Glomerular endothelial cell (primary cell): ENCODE measurements at places on chromosomes 12 and 14.

DNA sequence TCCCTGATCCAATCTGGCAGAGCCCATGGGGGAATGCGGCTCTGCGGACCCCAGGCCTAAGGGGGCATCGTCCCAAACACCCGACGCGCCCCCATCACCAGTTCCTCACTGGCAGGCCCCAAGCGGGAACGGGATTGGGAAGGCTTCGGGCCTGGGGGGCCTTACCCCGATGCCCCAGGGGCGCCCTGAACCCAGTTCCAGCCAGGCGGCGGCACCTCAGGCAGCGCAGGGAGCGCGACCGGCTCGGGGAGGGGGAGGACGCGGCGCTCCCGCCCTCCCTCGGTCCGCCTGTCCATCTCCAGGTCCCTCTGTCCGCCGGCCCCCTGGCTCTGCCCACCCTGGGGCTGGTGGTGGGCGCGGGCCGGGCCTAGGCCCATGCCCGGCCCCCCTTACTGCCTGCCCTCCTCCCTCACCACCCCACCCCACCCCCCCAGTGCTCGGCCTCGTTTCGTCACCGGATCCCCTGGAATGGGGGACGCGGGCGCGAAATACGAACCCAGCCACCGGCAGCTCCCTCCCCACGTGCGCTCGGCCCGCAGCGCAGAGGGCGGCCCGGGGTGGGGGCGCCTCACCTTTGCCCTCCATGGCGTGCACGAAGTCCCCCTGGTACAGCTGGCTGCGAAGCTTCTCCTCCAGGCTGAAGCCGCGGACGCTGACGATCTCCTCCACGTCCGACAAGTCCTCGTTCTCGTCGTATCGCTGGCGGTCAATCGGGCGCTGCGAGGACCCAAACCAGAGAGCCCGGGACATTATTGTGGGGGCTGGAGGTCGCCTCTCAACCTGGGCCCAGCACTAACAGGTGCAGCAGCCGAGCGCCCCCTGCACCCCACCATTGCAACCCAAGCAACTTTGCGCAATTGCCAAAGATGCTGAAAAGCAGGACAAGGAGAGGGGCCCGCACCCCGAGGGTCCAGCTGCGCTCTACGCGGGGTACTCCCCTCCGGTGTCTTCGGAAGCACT lies 2.3 kb downstream of the KDM2B start:
- no peak for DNase-seq

DNA sequence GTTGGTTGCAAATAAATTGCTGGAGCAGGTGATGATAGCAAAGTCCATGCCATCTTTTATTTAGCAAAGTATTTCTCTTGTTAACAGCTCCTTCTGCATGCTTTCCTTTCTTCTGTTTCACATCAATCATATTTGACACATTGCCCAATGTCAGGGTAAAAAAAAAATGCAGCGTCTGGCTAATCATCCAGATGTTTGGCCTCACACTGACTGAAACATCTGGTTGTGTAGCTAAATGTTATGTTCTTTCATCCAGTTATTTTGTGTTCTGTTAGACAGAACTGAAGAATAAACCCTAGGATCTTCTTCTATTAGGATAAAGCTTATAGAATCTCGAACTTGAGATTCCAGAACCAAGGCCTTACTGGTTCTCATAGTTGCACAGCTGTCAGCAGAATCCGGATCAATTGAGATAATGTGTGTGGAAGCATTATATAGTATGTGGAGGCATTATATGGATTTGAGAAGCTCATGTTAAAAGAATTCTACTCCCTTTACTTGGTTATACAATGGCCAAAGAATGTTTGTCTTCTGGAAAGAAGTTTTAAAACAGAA lies 859.2 kb downstream of the DIO2 start:
- DNase-seq: no peak

DNA sequence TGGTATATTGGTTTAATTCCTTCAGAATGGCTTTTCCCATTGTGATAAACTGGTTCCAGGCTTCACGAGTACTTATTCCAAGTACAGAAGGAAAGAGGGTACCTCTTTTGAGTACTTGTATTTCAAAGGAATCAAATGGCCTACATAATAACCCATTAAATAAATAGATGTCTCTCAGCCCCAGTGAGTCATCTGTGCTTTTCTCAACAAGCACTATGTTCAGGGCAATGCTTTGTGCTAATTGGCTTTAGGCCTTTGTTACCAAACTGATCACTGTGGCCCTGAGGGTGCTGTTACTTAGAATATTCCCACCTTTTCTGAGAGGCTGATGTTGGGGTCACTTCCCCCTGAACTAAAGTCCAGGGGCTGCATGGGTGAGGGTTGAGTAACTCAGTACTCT lies 107.1 kb downstream of the LRRK2 start:
- DNase-seq: no peak

DNA sequence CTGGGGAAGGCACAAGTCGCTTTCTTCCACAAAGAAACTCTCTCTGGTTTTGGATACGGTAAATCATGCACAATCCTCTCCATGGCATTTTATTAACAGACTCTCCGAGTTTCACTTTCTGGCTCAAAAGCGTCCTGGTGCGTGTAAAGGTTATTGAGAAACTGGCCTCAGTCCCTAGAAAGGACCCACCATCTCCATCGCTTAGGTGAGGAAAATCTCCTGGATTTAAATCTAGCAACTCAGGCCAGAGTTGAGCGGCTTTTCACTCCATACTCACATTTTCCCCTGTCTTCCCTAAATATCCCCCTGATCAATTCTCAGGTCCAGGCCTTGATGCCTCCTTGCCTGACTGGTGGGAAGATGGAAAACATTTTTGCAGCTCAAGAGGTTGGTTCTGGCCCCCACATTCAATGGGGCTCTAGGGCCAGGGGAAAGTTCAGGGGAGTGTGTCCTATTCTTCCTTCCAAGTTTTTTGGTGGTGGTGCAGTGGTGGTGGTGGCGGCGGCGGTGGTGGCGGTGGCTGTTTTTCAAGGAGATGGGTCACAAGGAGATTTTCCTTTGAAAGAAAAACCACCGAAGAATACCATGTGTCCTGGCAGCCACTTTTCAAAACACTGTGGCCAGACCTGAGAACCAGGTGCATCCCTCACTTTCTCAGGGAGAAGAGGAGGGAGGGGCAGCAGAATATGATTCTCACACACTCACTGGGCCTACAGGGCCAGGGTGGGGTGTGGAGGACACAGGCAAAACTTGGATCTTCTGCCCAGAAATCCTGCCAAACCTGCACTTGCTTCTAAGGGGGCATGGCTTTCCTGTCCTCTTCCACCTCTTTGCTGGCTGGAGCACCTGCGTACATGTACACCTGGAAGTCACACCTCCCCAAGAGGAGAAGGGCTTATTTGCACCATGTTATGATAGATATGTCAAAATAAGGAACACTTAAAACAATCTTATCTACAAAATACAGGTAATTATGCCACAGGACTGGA lies 46.7 kb upstream of the PNMA1 start:
- DNase-seq: no peak

GRCh38 chr12:3544296-3544965 lies 53.4 kb downstream of the PRMT8 start:
- no peak for DNase-seq

DNA sequence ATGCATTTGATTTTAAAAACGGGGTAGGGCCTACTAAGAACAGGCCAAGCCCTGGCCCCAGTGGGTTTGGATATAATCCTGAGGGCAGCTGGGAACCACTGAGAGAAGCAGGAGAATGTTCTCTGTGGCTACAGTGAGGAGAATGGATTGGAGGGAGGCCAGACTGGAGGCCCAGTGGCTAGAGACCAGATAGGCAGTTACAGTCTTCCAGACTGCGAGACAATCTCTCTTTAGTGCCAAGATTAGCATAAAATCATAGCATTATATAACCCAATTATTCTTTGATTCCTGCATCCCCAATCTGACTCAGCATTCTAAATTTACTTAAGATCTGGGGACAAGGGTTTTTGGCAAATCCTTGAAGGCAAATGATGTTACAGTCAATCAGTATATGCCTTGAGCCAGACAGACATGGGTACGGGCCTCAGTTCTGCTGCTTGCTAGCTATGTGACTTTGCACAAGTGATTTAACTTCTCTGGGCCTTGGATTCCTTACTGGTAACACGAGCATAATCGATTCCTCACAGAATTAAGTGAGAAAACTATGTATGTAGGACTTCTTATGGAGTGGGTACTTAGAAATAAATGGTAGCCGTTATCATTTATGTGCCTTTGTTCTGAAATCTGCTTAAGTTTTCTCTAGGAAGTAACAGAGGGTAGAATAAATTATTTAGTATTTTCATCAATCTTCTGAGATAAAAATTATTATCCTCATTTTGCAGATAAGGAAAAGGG lies 18.3 kb downstream of the NINJ2 start:
- no peak for DNase-seq

- DNase-seq: no peak
These were observed 232.8 kb downstream of the MSRB3 start for GRCh38 chr12:65511134-65511834.
